ENCODE measurements at places on chromosomes 13 and 19.

- no peak for DNase-seq
Observed at GRCh38 chr13:101627556-101627943, 175.1 kb downstream of the ITGBL1 start.

DNA sequence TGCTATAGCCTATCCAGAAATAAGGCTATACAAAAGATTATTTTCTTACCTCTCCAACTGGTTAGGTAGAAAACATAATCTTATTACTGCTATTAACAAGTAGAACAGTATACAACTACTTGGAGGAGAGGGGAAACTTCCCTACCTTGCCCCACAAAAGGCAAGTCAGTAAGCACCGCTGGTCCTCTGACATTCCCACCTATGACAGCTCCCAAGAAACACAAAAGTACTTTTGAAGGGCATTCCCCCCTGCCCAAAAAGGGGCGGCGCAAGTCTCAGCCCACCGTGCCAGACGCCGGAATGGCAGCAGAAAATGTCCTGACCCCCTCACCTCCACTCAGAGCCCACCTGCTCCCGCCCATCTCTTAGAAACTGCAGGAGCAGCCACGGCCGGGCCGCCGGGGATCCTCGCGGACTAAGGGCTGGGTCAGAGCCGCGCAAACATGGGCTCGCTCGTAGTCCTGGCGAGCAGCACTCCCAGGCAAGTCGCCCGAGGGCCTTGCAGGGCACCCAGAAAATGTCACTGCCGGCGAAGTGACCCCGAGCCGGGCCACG, 437 bp downstream of the SUCLA2 start:
- no peak for DNase-seq

DNA sequence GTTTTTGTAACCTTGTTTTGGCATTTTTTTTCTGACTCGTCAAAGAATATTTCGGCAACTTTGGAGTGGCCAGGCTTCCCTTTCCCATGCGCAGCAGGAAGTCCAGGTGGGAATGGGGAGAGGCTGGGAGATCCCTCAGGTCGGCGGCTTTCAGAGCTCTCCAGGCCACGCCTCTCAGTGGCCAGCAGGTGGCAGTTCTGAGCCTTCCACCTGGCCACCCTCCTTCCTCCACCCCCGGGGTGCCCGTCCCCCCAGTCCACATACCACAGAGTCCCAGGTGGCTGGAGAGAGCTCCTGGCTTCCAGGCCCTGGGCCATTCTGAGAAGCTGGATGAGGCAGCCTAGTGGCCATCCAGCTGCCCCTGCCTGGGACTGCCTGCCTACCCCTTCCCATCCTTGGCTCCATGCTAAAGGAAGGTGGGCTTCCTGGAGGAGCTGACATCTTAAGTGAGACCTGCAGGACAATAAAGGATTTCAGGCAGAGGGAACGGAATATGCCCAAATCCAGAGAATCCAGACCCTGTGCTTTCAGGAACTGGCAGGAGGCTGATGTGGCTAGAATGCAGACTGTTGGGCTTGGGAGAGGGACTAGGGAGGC, 46.3 kb downstream of the CCNE1 start:
- DNase-seq: no peak

- no peak for DNase-seq
Observed at GRCh38 chr19:12821761-12822160, 12.6 kb downstream of the RTBDN start.

- no peak for DNase-seq
Observed at GRCh38 chr19:16325161-16325527, 518 bp downstream of the KLF2 start.

- no peak for DNase-seq
Observed at GRCh38 chr13:75327135-75327510, 154.8 kb downstream of the TBC1D4 start.

GRCh38 chr19:8335343-8336071, 7.6 kb downstream of the KANK3 start:
- DNase-seq: no peak

DNA sequence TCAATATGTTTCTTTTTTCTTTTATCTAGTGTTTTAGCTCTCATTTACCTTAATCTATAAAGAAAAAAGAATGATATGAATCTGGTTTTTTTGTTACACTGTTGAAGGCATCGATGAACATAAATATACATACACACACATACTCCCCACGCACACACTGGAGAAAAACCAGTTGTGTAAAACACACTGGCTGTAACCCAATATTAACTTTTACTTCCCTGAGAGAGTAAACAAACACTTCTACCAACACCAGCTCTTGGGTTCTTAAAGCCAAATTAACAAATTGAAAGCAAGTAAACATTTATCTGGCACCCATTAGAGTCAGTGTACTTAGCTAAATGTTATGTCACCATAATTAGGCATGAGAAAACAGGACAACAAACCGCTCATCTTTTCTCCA, 145.7 kb downstream of the ABCC4 start:
- DNase-seq: no peak

DNA sequence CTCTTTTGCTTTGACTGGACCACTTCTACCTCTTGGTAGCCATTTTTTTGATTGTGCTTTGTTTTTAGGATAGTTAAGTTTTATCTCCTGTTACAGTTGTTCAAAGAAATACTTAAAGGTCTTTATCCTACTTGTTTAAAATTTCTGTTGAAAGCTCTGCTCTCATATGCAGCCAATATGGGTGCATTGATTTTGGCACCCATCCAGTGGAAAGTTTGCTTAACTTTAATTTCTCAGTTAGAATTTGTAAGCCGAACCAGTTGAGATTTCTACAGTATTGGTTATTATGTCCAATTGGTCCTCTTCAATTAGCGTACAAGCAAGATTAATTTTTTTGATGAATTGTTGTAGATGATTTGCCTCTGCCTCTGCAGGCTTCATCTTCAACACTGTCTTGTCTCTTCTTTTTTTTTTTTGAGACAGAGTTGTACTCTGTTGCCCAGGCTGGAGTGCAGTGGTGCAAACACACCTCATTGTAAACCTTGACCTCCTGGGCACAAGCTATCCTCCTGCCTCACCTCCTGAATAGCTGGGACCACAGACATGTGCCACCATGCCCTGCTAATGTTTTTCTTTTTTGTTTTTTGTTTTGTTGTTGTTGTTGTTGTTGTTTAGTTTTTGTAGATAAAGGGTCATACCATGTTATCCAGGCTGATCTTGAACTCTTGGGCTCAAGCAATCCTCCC, 65.3 kb downstream of the MAB21L1 start:
- no peak for DNase-seq

DNA sequence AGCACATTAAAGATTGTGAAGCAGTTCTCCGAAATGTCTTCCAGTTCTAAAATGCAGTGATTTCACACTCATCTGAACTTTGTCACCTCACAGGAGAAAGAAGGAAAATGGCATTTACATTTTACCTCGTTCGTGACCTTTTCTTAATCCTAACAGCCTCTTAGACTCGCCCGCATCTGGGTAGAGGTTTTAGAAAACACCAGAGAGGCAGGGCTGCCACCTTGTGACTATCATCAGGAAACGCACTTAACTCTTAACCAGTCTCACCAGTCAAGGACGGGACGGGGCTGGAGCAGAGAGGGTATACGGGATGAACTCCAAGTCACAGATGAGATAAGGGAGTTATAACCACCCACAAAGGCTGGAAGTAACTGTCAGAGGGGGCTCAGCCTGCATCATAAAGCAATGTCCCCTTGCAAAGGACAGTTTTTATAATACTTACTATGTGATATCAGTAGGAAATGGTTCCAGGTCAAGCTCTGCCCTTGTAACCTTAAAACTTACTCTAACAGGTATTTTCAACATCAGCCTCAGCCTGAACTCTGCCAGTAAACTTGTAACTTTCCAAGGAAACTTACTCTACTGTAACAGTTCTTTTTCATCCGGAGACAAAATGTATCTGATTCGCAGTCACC, 8.6 kb upstream of the CEACAM6 start:
- no peak for DNase-seq

GRCh38 chr19:11375143-11375948, 880 bp downstream of the SWSAP1 start:
- no peak for DNase-seq

GRCh38 chr13:112711528-112712265, 21.9 kb downstream of the ATP11A start:
- no peak for DNase-seq
